ENCODE measurements at places on chromosomes 4 and X.

DNA sequence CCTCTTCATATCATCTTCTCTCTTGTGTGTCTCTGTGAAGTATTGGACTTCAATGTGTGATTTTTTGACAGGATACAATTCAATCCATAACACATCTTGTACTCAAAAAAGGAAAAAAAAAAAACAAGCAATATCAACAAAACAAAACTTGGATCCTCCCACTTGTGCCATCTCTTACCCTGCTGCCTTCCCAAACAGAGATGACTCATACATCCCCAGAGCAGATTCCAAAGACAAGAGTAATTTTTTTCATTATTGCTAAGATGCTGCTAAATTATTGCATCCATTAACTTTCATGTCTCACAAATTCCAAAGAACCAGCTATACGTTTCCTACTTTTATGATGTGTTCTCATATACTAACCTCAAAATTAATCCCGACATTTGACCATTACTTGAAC is 479.2 kb downstream of the GBA3 start:
- no peak for DNase-seq

- DNase-seq, result peak; percentile 51
Observed at GRCh38 chr4:106677213-106677612, 308.6 kb upstream of the GIMD1 start.

DNA sequence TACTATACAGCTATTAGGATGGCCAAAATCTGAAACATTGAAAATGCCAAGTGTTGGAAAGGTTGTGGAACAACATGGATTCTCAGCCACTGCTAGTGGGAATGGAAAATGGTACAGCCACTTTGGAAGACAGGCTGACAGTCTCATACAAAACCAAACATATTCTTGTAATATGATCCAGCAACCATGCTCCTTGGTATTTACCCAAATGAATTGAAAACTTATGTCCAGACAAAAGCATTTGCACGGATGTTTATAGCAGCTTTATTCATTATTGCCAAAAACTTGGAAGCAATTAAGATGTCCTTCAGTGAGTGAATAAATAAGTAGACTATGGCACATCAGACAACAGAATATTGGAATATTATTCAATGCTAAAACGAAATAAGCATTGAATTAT is 105.8 kb upstream of the DCLK2 start:
- DNase-seq, result no peak

DNA sequence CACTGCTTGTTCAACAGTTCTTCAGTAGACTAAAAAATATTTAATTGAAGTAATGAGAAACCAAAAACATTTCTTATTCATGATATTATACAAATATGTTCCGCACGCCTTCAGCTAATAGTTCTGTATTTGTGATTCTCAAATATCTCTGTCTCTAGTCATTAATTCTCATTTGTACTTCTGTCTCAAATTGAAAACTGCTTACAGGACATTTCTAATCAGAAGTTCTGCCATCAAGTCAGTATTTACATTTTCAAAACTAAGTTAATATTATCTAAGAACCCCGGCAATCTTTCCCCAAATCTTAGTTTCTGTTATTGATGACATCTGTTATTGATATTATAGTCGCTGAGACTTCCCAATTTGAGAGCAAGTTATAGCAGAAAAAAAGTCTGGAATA is 78.6 kb upstream of the PGRMC2 start:
- no peak for DNase-seq

GRCh38 chrX:67610282-67610681 is 66.5 kb downstream of the AR start:
- no peak for DNase-seq

GRCh38 chrX:1727531-1728027 is 112.7 kb downstream of the ASMT start:
- no peak for DNase-seq

DNA sequence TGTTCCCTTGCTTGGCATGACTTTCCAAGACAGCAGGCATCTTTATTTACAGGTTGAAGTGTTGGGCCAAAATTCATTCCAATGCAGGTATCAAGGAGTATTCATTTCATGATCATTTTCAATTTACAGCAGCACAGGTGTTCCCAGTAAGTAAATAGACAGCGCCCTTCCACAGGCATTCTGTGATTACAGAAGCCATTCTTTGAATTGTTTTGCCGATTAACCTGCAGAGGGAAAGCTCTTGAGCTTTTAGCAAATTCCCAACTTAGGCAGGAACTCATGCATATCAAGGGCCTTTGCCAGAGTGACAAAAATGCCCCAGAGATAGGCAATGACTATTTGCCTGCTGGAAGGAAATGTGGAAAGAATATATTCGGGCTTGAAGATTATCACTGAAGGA is 6.8 kb downstream of the TXK start:
- no peak for DNase-seq

DNA sequence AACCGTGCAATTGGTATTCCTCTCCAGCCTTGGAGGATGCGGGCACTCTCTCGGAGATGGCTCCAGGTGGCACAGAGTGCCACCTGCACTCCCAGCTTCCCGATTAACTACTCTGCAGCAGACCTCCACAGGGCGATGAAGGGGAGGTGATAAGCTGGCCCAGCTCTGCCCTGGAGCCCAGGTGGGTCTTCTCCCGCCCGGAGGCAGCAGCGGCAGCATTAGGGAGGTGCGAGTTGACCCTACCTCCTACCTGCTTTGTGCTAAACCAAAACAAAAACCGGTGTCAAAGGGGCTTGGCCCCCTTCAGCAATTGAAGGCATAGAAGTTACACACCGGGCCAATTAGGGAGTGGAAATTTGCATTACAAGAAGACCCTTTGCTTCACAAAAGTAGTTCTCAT is 137.4 kb upstream of the MAMLD1 start:
- no peak for DNase-seq

DNA sequence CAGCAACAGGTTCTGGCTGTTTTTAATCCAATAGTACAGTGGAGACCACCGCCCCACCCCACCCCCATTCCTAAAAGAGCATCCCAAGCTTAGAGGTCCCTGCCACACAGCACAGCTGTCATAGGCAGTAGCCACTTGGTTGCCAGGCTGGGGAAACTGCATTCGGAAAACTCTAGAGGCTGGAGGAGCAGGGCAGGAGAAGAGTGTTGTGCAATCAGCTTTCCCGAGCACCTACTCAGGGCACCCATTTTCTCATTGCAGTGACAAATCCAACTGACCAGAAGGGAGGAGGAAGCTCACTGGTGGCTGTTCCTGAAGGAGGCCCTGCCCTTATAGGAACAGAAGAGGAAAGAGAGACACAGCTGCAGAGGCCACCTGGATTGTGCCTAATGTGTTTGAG is 1.1 kb downstream of the CXCL1 start:
- DNase-seq, result no peak

DNA sequence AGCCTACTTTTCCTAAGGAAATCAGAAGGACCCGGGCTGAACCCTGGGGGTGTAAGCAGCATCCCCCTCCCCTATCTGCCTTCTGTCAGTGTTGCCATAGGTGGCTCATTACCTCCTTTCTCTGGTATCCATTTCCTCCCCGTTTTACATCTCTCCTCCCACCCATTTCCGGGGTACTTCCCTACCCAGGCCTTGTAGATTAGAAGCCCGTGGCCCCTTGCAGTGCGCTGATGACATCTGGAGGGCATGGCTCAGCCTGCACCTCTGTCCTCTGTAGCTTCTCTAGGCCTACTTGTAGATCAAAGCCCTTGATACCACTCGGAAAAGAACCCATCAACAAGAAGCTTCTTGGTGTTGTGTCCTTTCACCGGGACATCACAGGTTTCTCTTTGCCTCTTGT is 71.8 kb downstream of the NBDY start:
- no peak for DNase-seq
